Upper lobe of left lung (tissue), 6 donors: ENCODE measurements at places on chromosomes 4 and X.

- no peak for DNase-seq
Observed at GRCh38 chr4:112855058-112855457, 194.4 kb upstream of the ANK2 start.

DNA sequence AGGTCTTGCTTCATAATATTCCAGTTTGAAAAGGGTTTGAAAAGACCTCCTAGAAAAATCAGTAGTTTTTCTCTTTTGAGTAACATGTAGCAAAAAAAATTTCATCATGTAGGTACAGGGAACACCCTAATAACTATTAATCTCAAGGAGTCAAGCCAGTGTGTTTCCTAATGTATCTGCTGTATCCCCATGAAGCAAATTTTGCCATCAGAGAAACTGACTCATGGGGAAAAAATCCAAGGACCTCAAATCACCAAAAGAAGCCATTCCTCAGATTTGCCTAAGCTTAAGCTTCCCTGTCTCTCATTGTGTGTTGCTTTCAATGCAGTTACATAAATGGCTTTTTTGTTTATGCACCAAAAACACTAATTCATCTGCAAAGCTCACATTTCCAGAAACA lies 29.7 kb downstream of the F9 start:
- DNase-seq = no peak

DNA sequence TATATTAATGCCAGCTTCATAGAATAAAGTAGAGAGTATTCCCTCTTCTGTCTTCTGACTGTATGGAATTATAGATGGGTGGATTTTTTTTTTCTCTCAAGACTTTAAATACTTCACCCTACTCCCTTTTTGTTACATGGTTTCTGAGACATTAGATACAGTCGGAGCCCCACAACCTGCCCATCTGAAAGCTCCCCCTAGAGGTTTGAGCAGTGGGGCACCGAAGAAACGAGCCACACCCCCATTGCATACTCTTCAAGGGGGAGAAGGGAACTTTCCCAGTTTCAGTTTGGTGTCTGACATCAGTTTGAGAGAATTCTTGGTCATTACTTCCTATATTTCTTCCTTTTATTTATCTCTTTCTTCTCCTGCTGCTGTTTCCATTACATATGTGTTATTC lies 437.6 kb upstream of the AGA start:
- no peak for DNase-seq

- no peak for DNase-seq
Observed at GRCh38 chr4:99349338-99349737, 3.2 kb downstream of the ADH1C start.

DNA sequence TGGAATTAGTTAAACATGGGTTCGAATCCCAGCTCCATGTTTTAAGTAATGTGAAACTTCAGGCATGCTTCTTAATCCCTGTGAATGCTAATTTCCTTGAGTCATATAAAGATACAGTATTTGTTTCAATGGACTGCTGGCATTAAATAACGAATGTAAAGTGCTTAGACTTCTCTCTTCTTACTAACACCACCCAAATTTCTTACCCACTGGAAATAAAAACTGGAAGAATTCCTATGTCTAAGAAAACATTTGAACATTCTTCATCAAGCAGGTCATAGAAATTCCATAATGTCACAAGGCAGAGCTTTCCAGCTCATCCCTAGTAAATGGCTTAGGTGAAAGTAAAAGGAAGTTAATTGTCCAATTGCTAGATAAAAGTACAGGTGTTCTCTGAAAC lies 172.5 kb downstream of the ANK2 start:
- no peak for DNase-seq

- DNase-seq = no peak
Observed at GRCh38 chr4:39818646-39819045, 120.7 kb downstream of the UBE2K start.

DNA sequence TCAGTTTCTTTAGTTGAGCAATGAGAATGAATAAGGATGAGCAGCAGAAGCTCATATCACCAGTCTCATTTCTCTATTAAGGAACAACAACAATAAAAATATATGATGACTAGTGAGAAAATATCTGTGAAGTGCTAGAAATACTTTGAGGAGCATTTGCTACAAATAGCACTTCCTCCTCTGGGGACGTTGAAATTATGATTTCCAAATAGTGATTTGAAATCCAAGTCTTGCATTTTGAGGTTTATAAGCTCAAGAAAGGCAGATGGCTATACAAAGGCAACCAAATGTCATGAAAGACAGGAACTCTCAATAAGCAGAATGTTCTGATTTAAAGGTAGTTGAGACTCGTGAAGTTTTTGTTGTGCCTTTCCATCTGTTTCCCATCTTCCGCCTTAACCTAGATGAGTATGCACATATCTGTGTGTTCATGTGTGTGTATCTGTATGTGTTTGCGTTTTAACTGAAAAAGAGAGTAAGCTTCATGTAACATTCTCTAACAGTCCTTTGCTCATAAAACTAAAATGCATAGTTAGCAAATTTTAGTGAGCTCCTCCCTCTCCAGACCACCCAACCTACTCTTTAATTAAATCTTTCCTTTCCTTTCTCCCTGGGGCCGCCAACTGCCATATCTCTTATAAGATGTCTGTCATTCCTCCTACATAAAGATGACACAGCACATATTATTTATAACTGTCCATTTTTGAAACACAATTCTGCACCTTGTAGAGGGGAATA lies 222.6 kb upstream of the RASGEF1B start:
- no peak for DNase-seq

GRCh38 chr4:119493419-119493818 lies 135.2 kb downstream of the PDE5A start:
- DNase-seq = no peak

DNA sequence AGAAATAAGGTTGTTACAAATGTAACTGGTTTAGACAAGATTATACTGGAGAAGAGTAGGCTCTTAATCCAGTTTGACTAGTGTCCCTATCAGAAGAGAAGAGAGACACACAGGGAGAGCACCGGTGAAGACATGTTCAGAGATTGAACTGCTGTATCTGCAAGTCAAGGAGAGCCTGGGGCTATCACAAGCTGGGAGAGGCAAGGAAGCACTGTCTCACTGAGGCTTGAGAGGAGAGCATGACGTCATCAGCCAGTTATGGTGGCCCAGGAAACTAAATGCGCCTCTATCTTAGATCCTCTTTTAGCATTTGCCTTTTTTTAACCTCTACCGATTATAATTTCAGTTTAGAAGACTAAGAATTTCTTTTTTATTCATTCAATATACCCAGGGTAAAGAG lies 583.4 kb downstream of the TRAM1L1 start:
- DNase-seq = no peak

DNA sequence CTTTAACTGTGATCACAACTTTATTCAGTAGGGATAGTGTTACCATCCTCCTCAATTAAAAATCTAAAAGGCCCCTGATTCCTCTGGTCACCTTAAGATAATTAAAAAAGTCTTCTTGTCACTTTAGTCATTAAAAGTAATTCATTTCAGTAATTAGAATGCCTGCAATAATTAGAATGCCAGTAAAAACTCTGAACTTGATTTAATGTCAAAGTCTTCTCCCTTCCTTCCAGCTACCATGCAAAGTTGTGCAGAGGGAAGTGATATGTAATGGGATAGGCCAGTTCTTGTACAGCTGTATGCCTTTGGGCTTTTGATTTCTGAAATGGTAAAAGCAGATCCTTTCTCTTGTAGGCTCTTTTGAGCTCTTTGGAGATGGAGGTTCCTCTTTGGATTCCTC lies 417.2 kb downstream of the ADAM29 start:
- DNase-seq = no peak

GRCh38 chr4:158025131-158025530 lies 147.7 kb downstream of the GASK1B start:
- no peak for DNase-seq

DNA sequence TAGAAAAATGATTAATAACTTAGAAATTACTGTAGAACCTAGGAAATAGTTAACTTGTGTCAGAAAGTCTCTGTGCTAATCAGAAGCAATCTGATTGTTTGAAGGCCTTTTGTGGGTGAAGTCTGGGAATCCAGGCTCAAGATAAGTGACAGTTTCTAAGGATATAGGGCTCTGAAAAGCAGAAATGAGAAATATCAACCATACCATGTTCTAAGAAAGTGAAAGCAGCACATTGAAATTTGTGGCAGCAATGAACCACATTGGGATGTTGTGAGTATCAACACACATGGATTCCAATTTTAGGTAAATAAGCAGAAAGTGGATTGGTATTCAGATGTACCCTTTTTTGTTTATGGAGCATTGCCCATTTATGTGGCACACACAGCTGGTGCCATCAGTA lies 464.6 kb downstream of the IL15 start:
- DNase-seq = no peak

GRCh38 chrX:23788521-23788920 lies 5.5 kb downstream of the SAT1 start:
- no peak for DNase-seq

- DNase-seq = no peak
Observed at GRCh38 chrX:138691186-138691585, 20.3 kb downstream of the FGF13 start.

GRCh38 chr4:67678612-67679011 lies 22.3 kb downstream of the UBA6 start:
- no peak for DNase-seq

DNA sequence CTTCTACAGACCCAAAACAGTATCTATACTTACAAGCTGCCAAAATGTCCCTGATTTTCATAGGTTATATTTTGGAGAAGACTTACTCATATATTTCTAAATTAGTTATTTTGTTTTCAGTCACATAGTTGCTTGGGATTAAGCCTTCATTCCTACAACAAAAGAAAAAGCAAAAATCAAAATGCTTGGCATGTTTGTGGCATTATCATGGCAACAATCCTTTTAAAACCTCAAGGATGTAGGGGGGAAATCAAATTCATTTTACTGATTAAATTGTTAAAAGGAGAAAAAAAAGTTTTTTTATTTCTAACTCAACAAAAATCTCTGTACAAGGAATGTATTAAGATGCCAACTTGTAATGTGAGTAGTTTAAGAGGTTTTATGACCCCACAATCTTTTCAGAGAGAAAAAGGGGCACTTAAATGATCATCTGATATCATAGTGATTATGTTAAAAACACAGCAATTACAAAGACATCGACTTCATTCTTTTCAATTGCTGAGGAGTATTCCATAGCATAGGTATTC lies 23.5 kb downstream of the TXK start:
- DNase-seq = no peak

GRCh38 chrX:39782276-39782675 lies 315.5 kb downstream of the BCOR start:
- DNase-seq = no peak

GRCh38 chr4:3644849-3645627 lies 112.8 kb upstream of the LRPAP1 start:
- peak; percentile 75 for DNase-seq

DNA sequence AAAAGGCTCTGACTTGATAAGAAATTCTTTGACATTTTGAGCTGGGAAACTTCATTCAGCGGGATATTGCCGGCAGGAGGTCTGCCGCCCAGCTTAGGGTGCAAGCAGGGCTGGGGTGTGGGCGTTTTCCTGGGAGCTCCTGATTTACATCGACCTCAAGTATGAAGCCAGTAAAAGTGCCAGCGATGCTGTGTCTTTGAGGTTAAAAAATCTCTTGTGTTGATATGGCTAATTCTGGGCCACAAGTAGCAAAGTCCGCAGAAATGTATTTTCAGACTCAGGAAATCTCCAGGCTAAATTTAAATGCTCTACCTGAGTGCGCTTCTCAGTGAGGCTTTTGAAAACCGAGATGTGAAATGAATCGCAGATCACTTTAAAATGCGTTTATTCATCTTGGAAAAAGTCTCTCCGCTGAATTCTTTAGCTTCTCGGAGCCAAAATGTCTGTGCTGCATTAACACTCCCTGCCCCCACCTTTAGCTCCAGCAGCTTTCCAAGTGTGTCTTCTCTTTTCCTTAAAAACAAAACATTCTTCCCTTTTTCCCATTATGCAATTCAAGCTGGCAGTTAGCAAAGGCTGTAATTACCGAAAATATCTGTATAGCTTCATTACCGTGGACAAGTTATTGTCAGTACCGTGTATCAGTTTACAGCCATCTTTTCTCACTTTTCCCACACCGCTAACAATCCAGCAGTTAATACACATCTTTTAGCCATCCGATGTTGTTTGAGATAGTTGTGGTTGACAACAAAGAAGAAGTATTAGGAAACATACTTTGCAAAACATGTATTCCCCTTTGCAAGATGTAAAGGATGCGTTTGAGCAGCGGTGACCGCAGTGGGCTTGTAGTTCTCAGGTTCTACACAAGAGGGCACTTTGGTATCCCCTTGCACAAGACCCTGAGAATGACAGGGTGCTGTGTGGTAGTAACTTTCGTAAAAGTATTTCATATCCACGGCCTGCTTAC lies 136.0 kb upstream of the STX18 start:
- DNase-seq = no peak

DNA sequence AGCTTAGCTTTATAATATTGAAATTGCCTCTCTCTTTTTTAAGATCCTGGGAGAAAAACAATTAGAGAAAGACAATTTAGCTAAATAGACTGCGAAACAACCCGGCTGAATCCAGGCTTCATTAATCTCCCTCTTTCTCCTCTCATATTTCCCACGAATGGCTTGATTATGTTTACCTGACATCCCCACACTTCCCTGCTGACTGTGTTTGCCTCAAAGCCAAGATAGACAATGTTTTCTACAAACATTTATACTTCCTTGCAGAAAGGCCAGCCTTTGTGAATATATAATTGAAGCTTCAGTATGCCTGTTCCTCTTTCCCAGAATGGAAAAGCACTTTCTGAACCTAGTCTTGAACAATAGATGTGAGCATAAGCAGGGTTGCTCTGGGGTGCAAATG lies 566.8 kb downstream of the PDHA2 start:
- no peak for DNase-seq

- no peak for DNase-seq
Observed at GRCh38 chr4:144709159-144709558, 63.2 kb downstream of the HHIP start.

GRCh38 chr4:183333983-183334382 lies 11.8 kb upstream of the CLDN24 start:
- DNase-seq = no peak

DNA sequence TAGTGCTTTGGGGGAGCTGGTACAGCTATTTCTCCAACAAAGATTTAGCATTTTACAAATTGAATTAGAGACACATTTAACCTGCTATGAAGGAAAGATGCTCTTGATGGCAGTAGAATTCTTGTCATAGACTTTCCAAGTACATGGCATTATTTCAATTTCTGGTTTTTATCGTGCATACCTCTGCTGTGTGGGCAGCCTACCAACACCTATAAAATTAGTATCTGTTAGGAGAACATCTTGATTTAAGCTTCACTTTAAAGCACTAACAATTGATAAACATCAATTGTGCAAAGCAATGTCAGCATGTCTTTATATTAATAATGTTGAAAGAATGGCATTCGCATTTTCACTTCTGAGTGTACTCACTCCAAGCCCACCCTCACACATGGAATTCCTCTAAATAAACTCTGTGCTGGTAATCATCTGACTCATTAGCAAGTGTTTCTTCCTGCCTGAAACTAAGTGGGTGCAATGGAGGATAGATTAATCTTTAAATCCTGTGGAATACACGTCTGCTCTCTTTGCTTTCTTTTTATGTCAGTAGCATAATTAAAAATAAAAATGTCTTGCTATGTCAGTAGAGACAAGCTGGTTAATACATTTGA lies 279.8 kb upstream of the MAGEB18 start:
- DNase-seq = no peak

- no peak for DNase-seq
Observed at GRCh38 chr4:174418640-174419212, 103.6 kb downstream of the HPGD start.

- DNase-seq = no peak
Observed at GRCh38 chr4:175671491-175671934, 140.6 kb downstream of the GPM6A start.

- DNase-seq = no peak
Observed at GRCh38 chrX:109533005-109533404, 3.6 kb upstream of the NXT2 start.
